ENCODE measurements at places on chromosomes 12 and 14.

DNA sequence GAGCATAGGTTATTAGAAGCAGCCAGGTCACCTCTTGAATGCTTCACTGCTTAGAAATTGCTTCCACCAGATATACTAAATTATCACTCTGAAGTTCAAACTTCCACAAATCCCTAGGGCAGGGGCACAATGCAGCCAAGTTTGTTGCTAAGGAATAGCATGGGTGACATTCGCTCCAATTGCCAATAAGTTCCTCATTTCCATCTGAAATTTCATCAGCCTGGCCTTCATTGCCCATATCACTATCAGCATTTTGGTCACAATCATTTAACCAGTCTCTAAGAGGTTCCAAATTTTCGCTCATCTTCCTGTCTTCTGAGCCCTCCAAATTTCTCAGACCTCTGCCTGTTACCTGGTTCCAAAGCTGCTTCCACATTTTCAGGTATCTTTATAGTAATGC is 356.1 kb downstream of the DAD1 start:
- no peak for DNase-seq

DNA sequence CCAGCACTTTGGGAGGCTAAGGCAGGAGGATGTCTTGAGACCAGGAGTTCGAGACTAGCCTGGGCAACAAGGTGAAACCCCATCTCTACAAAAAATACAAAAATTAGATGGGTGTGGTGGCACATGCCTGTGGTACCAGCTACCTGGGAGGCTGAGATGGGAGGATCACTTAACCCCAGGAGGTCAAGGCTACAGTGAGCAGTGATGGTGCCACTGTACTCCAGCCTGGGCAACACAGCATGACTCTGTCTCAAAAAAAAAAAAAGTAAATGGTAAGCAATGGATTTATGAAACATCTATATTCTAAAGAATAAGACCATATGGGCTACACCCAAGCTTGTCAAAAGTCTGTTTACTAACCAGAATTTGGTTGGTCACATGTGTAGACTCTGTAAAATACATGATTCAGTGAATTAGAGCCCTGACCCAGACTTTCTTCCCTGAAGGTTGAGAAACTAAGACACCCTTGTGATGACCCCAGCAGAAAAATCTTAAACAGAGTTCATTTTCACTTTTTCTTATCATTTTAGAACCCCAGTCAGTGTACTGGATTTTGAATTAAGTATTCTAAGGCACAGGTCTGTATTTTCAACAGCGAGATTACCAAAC is 12.1 kb downstream of the FGD6 start:
- no peak for DNase-seq

DNA sequence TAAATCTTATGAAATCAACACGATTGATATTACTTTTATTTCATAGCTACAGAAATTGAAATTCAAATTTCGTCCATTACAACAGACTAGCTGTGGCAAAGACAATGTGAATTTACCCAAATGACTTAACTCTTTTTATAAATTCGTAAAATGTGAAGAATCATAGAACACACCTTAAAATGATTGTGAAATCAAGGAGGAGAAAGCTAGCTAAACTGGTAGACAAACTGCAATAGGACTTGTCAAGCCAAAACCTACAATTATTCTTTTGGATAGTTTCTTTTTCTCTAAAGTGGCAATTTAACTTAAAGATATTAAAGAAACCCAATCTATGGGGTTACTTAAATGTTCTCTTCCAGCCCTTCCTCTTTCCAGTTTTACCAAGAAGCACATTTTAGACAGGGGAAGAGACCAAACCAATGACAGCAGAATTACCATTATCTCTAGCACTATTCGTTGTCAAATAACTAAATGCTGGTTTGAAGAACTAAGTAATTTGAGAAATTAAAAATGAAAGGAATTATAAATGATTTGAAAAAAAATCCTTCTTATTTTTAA is 807 bp upstream of the SLC16A7 start:
- DNase-seq, result peak; percentile 44

DNA sequence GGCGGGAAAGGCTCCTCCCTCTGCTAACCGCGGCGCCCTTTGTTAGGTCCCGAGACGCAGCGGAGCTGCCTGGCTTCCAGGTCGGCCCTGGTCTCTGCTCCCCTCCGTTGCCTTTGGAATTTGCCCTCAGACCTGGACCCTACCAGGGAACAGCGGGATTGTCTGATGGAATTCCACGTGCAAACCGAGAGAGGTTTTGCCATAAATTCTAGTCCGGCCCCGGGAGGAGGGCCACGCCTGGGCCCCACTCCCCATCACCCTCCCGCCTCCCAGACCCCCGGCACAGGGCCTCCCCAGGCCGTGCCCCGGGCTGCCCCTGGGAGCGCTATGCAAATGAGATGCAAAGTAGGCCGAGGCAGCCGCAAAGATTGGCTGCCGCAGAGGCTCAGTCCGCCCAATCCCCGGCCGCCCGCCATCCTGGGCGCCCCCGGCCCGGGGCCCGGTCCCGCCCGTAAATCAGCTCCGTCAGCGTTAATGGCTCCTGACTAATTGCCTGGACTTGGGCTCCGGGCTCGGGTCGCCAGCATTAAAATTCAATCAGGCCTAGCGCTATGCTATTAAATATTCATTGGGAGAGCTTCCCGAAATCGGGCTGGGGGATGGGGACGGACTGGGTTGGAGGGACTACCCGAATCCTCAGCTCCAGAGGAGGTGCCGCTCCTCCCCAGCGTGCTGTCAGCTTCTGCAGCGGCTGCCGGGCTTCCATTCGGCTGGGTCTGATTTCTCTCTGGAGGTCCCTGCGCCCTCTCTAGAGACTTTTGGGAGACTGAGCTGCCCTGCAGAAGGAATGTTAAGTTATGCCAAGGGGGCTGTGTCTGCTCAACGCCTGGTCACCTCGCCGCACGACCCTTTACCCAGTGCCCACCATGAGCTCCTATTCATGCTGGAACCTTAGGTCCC is 15.7 kb upstream of the FIGNL2 start:
- DNase-seq, result no peak

DNA sequence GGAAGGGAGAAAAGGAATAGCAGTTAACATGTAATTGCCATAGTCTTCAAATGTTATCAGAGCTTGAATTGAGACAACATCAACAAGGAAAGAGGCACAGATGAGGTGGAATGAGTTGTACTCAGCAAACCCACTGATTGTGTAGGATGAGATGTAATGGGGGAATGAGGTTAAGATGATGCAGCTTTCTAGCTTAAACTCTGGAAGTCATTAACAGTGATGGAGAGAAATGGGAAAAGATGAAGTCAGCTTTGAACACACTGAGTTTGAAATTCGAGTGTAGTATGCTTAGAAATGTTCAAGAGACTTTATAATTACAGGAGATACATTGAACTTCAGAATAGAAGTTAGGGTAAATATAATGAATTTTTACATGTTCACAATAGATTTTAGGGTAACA is 106.9 kb downstream of the PRKD1 start:
- no peak for DNase-seq

- DNase-seq, result no peak
These were observed 101.6 kb downstream of the BRMS1L start for GRCh38 chr14:35927727-35928126.

DNA sequence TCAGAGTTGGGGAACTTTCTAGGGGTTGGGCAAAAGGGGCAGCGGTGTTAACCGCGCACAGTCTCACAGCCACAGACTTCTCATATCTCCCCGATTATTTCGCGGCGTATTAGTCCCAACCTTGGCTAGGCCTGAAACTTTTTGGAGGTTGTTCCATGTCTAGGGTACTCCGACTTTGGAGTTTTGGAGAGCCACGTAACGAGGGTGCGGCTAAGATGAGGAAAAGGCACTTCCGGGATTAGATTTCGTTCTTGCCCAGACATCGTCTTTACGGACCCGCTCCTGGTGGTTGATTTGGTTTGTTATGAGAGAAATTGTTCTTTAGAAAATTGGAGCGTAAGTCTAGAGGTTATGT is 513 bp downstream of the CCNK start:
- DNase-seq, result no peak

DNA sequence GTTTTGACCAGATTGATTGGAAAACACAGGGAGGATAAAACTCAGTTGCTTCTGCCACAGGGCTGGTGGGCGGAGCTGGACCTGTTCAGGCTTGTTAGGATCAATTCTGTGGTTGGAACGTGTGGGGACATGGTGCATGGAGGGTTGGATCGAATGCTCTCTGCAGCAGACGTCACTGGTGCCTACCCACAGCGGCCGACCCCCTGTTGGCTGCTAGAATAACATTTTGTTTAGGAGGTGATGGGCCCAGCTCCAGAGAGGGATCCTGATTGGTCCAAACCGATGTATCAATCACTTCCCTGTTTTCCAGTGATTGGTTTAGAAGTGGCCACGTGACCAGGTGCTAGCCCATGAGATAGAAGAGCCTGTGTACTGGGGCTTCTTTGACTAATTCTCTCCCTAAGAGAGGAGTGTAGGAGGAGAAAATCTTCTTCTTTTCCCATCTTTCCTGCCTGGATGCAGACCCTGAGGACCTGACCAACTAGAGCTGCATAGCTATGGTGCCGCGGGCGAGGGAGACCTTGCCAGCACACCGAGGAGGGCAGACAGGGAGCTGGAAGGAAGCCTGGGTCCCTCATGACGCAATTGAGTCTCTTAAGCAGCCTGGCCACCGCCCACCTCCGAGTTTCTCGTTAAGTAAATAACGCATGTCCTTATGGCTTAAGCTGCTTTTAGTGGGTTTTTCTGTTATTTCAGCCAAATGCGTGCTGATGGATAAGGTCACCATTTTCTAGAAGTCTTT is 163.5 kb downstream of the AACS start:
- DNase-seq, result no peak

Data from AML-193 (cell line).